Natural killer cell treated with Interleukin-12 subunit alpha and Interleukin-12 subunit beta and Interleukin-15 and Interleukin-18, amount 100 ng/mL, for 72 hours (primary cell): ENCODE measurements at places on chromosomes 5 and 9. TPM values are rescaled to one million over a fixed set of nuclear protein-coding genes. Genes with fewer than 3 reads are reported as not detected.

EIF4E1B gene
- not detected for total RNA-seq

STK32A gene
- total RNA-seq: not detected

RAB14 gene
- total RNA-seq: 40.6 TPM

PLPPR1 gene
- total RNA-seq: not detected

RNF130 gene
- 12.4 TPM for total RNA-seq

GPR21 gene
- 3.0 TPM for total RNA-seq

PCDHGB6 gene
- total RNA-seq: 0.89 TPM

PCDHA13 gene
- total RNA-seq: not detected

GCNT4 gene
- total RNA-seq: 0.42 TPM

CCIN gene
- total RNA-seq: 0.19 TPM

- DNase-seq: no peak
These were observed 69.5 kb upstream of the TAS2R1 start for GRCh38 chr5:9699681-9700080.

- no peak for DNase-seq
These were observed 37.9 kb downstream of the MED27 start for GRCh38 chr9:132041798-132042197.

- DNase-seq: no peak
These were observed 88.0 kb downstream of the TRIO start for GRCh38 chr5:14231156-14231555.

DNA sequence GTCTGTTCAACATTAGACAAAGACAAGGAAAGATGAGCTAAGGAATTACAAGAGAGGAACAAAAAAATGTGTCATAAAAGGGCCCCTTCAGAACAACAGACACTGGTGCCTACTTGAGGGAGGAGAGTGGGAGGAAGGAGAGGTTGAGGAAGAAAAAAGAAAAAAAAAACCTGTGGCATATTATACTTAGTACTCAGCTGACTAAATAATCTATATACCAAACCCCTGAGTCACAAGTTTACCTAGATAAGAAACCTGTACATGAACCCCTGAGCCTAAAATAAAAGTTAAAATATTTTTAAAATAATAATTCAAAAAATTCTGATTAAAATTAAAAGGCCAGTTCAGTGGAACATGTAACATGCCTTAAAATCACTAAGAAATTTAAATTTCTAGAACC lies 107.3 kb downstream of the MTREX start:
- no peak for DNase-seq

DNA sequence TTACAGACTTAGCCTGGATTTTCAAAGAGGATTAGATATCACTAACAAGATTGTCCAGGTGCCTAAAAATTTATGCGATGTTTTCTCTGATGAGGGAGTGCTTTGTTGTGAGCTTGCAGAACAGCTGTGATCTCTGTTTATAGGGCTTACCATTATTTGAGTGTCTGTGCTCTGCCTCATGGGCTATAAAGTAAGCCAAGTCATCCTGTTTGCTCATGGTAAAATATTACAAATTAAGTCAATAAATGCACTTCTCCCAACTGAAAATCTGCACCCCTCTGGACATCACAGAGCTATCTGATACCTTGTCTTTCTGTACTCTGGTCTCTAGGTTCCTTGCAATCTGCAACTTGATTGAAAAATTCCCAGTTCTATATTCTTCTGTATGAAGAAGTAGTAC lies 293.4 kb upstream of the ACTBL2 start:
- DNase-seq: no peak

GRCh38 chr5:137335493-137335892 lies 163.6 kb downstream of the SPOCK1 start:
- DNase-seq: no peak

DNA sequence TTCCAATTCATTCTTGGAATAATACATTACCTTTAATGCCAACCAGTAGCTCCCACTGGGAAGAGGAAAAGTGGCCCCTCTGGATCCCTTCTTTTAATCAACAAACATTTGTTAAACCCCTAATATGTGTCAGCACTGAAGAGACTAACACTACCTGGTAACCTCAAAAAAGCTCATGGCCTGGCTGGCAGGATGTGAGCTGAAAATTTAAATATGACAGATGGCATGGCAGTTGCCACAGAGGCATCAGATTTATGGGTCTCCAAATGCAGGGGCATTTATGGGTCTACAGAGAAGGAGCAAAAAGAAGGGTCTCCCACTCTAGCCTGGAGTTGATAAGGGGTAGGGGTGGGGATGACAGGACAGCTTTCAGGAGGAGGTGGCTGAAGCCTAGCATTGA lies 12.5 kb downstream of the DNAH5 start:
- DNase-seq: no peak

DNA sequence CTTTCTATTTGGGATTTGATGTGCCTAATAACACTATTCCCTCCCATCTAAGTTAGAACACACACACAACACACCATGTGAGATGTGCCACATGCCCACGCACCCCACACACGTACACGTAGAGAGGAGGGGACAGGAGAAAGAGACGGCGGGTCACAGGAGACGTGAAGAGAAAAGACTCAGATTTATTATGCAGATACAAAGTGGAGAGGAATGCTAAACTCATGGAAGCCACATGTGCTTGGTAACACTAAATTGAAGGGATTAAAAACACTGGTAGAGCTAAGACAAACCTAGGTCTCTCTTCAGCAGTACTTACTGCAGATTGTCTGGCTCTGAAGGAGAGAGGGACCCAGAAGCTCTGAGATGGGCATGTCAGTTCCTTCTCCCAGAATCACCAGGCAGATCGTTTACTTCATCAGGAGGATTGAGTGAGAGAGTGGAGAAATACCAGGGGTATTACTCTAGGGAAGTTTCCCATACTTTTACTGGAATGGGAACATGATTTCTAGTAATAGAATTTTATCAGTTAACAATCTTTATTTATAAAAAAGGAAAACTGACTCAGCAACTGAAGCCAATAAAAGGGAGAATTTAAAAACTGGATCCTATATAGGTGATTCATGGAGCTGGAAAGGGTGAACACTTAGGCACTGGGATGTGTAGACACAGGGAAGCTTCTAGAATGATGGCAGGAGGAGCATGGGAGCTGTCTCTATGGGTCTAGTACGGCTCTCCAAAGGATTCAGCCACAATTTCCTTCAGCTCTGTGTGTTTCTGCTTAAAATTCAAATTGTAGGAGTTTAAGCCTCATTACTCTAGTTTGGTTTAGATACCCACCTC lies 139.4 kb downstream of the MACIR start:
- DNase-seq: no peak

- DNase-seq: no peak
These were observed 50.0 kb downstream of the DAPK1 start for GRCh38 chr9:87547671-87548081.

DNA sequence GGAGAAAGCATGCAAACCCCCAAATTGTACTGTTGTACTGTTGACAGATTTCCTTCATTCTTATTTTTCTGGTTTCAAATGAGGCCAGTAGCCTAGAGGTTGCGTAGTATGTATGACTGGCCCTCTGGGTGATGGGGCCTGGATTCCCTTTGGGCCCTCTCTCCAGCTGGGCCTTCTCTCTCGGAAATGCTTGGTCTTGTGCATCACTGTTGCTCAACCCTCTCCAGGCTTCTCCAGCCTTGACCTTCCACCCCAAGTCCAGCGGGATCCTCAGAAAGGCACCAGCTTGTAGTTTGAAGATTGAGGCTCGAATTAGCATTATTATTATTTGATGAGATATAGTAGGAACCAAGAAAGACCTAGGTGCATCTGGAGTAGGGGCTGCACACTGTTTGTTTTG lies 87.0 kb downstream of the ANGPTL2 start:
- DNase-seq: no peak

DNA sequence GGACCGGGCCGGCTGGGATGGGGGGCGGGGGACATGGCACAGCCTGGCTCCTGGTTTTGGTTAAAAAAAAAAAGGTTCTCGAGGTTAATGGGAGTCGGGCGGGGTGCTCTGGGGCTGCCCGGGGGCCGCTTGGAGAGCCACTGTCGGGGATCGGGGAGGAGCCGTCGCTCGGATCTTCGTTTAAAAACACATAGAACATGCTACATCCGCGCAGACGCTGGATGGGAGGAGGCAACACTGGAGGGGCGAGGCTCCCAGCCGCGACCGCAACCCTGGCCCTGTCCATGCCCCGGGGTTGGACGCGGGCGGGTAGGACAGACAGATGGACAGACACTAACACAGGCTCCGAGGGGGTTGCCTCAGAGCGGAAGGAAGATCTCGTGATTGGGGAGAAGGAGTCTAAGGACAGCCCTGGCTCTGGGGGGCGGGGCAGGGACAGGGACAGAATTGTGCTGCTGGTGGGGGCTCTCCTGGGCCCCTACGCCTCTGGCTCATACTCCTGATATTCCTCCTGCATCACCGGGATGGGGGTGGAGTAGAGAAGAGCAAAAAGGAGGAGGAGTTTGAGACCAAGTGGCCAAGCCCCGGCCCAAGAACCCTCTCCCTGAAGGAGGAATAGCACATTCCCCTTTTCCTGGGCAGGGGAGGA lies 9.9 kb downstream of the SNCB start:
- DNase-seq: no peak

DNA sequence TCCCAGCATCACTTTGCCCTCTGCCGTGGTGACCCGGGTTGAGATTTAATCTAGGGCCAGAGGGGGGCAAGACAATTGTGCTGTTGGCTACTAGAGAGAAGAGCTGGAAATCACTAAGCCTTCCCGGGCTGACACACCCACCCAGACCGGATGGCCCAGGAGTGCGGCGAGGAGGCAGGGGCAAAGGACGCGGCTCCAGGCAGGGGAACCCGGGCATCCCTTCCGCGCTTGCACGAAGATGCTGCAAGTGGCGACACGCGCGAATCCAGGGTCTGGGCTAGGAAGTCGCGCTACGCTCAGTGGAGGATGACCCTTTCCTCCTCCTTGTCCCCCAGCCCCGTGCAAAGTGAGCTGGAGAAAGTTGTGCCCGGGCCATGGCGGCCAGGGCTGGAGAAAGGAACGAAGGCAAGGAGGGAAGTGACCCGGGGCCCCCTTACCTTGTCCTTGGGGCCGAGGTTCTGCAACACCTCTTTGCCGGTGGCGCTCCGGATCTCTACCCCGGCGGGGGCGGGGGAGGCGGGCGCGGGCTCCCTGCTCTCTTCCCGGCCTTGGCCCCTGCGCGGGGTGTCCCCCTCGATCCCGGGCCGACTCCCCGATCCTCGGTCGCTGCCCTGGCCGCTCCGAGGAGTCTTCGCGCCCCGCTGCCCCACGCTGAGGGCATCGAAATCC lies 693 bp downstream of the DPYSL3 start:
- DNase-seq: no peak

GRCh38 chr9:131197160-131197911 lies 72.0 kb downstream of the NUP214 start:
- DNase-seq: no peak

- DNase-seq: no peak
These were observed 73.2 kb downstream of the PIK3R1 start for GRCh38 chr5:68288707-68289134.

- no peak for DNase-seq
These were observed 172.7 kb downstream of the KIAA0825 start for GRCh38 chr5:94445726-94446125.

GRCh38 chr5:132261881-132262845 lies 4.7 kb downstream of the PDLIM4 start:
- DNase-seq: no peak

GRCh38 chr5:52811067-52811749 lies 23.5 kb downstream of the ITGA1 start:
- DNase-seq: no peak

DNA sequence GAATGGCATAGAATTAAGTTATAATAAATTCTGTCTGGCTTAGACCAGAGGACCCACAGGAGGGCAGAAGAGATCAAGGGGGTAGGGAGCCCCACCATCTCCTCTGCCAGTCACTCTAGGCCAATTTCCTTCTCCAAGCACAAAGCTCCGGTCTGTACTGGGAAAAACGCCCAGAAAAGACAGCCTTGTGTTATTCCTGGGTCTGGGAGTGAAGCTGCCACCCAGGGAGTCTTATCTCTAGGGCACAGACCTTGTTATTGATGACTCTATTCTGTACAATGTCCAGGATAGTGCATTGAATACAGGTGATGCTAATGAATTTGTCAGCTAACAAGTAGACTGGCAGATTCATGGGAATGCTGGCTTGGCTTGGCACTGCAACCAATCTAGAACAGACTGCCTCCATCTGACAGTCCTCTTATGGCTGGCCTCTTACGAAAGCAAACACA lies 60.7 kb downstream of the MED27 start:
- no peak for DNase-seq

- DNase-seq: no peak
These were observed 19.6 kb downstream of the FBXO38 start for GRCh38 chr5:148403344-148403743.

DNA sequence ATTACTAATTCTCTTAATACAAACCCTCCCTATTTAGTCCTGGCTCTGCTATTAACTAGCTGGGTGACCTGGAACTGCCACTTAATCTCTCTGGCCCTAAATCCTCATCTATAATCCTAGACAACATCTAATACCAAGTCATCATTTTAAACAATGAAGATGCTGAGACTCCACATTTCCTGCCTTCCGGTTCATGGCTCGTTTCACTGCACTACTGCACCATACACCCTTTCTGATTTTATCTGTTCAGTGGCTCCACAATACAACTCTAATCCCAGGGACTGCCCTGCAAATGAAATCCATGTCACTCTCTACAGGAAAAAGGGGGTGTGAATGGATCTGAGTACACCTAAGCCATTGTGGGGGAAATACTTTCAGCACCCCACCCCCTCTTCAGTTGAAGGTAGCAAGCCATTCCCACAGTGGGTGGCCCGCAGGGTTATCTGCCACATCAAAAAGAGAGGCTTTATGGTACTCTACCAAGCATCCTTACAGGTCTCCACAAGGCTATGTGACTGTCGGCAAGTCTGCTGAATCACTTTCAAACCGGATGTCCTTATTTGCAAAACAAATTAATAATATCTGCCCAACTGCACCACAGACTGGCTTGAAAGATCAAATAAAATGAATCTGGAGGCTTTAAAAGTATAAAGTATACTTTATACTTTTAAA lies 89.5 kb downstream of the EPB41L4A start:
- no peak for DNase-seq

DNA sequence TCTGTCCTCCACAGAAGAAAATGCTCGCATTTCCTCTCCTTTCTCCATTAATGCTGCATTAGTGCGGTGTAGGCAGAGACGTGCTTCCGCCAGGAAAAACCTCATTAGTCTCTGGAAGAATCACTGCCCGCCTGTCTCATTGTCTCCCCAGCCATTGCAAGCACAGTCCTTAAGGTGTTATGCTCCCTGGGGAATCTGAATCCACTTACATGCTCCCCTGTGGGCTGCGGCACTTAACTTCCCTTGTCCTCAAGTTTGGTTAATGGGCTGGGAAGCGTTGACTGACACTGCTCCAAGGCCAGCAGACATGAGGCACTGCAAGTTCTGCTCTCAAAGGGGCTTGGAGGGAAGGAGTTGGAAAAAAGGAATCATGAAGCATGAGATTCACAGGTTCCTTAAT lies 41.6 kb downstream of the TARS1 start:
- DNase-seq: no peak

- no peak for DNase-seq
These were observed 10.0 kb upstream of the SEPTIN8 start for GRCh38 chr5:132787076-132787475.

- no peak for DNase-seq
These were observed 83.9 kb upstream of the GRAMD2B start for GRCh38 chr5:126339215-126339805.

DNA sequence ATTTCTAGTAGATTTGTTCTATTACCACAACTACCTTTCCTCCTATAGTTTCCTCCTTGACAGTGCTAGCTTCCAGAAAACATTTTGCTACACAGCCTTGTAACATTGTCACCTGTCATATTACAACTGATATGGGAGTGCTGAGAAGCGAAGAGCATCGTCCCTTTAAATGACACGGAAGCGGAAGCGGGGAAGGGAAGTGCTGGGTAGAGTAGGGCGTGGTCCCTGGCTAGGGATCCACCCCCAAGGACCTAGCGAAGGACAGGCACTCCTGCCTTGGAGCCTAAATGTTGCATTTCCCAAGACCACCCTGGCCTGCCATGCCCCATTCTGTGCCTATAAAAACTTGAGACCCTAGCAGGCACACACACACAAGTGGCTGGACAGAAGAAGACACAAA lies 57.4 kb upstream of the RANBP6 start:
- no peak for DNase-seq
